ENCODE measurements at places on chromosomes 1 and 21.
A peak's percentile ranks its signal among the peaks of the same experiment; 100 is the strongest.

- DNase-seq, result no peak
Measured at GRCh38 chr1:63010913-63011660, 227.2 kb downstream of the ATG4C start.

DNA sequence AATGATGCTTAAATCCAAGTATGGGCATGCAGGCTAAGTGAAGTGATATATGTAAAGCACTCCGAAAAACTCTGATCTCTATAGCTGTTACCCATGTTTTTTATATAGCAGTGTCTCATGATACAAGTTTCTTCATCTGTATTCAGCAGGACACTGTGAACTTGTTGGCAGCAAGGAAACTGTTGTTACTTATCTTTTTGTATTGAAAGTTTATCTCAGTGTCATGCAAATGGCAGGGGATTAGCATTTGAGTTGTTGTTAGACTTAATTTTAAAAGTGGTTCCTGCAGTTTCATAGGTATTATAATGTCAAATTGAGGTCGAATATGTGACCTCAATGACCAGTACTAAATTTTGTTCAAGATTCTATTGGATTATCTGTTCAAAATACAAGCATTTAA lies 47.9 kb downstream of the NCAM2 start:
- DNase-seq, result no peak

DNA sequence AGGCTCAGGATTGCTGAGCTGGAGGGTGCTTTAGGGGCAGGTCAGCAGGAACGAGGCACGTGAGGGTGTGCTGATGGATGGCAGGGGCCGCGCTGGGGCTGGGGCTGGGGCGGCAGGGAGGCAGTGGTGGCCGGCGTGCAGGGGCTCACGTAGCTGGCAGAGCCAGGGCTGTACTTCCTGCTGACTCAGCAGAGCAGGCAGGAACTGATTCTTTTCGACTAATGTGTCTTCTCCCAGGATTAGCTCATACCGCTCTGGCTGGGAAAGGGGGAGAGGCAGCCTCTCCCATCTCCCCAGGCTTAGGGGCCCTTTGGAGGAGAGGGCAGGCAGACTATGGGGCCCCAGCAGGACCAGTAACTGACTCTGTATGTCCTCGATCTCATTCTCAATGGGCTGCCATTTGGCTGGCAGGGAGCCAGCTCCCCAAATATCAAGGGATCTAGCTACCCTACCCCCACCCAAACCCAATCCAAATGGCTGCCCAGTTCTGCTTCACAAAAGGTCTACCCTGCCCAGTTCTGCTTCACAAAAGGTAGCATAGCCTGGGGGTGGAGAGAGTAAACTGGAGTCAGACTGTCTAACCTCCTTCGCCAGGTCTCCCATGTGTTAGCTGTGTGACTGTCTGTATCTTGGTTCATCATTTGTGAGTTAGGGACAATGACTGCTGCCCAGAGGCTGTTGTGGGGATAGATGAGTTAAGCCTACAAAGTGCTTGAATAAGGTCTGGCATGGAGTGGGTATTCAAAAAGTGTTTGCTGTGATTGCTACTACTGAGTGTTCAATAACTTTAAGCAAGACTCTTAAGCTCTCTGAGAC lies 100.1 kb upstream of the SLC2A1 start:
- DNase-seq, result no peak

DNA sequence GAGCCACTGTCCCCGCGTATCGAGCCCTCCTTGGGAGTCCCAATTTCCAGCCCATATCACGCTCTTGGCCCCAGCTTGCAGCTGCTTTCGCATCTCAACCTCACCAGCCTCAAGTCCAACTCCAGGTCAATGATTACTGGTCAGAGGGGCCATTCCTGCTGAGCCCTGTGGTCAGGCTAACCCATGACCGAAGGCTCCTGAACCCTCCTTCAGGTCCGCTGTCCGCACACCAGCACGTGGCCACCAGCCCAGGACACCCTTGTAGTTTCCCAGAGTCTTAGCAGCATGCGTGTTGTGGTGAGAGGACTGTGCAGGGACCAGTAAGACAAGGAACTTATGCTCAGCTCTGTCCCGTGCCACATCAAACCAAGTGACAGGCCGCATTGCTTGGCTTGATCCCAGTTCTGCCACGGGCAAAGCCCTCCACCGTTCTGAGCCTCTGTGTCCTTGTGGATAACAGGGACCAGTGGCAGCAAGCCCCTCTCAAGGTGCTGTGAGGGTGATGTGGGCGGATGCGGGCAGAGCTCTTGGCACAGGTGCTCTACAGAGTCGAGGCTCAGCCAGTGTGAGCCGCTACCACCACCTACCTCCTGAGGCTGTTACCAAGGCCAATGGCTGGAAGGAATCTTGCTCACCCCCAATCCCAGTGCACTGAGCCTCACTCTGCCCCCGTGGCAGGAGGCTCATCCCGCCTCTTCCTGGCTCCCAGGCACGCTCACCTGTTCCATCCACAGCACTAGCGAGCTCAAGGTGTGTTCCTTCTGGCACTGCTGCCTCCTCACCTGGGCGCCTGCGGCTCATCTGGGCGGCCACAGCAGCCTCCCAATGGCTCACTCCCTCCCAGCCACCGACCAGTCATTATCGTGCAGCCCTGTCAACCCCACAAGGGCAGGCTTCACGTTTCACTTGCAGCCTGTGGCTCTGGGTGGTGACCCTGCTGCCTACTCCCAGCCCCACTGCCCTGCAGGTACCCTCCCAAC lies 20.4 kb downstream of the KRTAP10-1 start:
- DNase-seq, result no peak

- DNase-seq, result no peak
Measured at GRCh38 chr1:51558375-51558924, 39.4 kb upstream of the EPS15 start.

- DNase-seq, result no peak
Measured at GRCh38 chr1:36602184-36602583, 119.5 kb upstream of the CSF3R start.

- no peak for DNase-seq
Measured at GRCh38 chr1:24822887-24823286, 77.6 kb downstream of the CLIC4 start.

- no peak for DNase-seq
Measured at GRCh38 chr1:40185951-40186864, 25.0 kb downstream of the RLF start.

DNA sequence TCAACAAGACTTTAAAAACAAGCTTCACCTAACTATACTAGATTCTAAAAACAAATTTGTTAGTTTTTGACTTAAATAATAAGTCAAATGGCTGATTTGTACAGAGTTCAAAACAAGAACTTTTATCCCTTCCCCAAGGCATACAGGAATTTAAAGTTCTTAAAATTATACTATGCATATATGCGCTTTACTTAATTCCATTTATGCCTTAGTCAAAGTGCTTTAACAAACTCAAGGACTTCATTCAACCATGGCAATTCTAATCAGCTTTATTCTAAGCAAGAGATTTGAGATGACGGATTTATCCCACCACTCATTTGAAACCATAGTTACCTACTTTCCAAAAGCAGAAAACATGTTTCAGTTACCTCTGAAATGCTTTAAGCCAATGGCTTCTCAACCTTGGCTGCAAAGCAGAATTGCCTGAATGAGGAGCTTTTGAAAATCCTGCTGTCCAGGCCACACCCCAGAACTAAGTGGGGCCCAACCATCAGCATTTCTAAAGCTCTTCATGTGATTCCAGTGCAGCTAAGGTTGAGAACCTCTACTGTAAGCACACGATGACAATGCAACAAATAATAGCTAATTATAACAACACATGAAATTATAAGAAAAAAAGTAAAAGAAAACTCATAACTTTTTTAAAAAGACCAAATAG lies 44.6 kb downstream of the TTLL7 start:
- DNase-seq, result no peak

DNA sequence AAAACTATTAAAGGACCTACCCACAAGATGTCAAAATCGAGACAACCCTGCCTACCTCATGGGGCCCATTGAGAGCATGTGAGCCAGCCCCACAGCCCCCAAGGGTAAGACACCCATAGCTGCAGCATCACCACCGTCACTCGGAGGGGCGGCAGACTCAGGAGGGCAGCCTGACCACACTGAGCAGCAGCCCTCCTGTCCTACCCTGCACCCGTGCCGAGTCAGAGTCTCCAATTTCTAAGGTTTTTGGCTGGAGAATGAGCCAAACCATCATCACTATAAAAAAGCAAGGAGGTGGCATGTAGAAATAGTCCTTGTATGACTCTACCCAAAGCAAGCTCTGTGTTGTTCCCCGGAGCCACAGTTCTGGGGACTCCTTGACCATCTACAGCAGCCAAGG lies 94.7 kb downstream of the SSBP3 start:
- no peak for DNase-seq

- DNase-seq, result no peak
Measured at GRCh38 chr21:42768324-42769121, 110.8 kb downstream of the WDR4 start.

DNA sequence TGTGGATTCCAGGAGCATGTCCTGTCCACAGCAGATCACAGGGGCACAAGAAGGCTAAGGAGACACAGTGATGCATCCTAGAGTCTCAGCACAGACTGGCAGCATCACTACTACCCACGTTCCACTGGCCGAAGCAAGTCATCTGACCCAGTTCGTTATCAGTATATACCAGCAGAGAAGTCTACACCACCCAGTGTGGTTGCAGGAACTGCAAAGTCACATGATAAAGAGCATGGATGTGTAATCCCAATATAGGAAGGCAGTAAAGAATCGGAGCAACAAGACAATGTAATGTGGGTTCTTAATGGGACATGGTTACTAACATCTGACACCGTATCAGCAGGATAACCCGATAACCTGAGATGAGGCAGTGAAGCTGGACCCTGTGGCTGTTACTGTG lies 246.6 kb downstream of the RRAGC start:
- DNase-seq, result no peak

DNA sequence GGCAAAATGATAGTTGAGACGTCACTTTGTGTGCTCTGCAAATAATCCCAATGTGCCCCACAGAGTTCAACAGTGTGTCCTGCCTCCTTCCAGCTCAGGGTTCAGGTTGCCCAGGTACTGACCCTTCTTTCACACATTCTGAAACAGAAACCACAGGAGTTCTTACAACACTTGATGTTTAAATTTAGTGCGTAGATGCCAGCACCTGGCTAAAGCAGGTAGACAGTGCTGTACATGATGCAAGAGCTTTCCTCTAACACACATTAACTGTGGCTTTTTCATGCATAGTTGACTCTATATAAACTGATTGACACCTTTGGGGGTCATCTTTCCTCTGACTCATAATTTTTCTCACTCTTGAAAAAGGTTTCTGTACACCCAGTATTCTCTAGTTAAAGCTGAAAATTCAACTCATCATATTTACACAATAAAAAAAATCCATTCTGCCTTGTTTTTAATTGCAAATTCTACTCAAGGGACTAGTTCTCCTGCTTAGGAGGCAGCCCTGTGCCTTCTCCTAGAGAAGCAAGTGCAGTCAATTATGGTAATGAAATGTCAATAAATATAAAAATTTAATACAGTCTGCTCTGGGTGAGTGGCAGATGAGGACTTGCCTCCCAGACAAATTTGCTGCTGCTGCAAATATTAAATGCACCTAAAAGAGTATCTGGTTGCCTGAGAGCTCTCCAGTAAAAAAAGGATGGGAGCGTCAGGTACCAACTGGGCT lies 91.4 kb downstream of the NR5A2 start:
- no peak for DNase-seq

GRCh38 chr1:86380257-86380861 lies 15.8 kb downstream of the ODF2L start:
- DNase-seq, result peak; percentile 63

- DNase-seq, result no peak
Measured at GRCh38 chr21:34668803-34669148, at the start of gene CLIC6. Gene CLIC6 (plus strand): TSS chr21:34668994. CDS start chr21:34669389, 395 bp downstream.

- DNase-seq, result no peak
Measured at GRCh38 chr1:2269922-2270259, 41.8 kb downstream of the SKI start.

DNA sequence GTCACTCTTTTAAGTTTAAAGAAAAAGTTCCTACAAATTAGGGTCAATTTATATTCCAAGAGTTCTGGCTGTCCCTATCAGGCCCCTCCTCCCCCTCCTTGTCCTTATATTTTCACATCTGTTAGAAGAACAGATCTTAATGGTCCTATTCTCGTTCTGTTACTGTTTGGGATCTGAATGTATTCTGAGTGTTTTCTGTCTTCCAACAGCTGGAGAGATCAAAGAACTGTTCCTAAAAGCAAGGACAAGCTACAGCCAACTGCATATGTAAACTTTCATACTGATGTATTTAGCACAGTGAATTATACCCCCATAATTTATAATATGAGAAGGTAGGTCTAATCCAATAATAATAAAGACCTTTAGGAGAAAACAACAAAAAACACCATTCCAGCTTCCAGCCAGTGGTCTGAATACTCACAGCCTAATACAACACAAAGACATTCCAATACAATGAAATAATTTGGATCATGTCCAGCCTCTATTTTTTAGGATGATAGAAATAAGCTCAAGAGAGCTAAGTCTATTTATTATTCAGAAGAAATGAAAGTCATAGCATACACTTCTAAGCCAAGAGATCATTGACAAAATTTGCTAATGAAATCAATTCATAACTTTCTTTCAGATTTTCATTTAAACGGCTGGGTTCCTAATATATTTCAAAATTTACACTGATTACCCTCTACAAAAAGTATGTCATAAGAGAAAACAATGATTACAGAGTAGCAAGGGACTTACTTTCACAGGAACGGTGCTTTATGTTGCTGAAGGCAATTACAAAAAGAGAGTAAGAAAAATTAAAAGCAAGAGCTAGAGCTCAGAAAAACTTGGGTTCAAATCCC lies 25.3 kb downstream of the WLS start:
- DNase-seq, result no peak

GRCh38 chr1:115882913-115883902 lies 42.3 kb upstream of the NHLH2 start:
- DNase-seq, result no peak

DNA sequence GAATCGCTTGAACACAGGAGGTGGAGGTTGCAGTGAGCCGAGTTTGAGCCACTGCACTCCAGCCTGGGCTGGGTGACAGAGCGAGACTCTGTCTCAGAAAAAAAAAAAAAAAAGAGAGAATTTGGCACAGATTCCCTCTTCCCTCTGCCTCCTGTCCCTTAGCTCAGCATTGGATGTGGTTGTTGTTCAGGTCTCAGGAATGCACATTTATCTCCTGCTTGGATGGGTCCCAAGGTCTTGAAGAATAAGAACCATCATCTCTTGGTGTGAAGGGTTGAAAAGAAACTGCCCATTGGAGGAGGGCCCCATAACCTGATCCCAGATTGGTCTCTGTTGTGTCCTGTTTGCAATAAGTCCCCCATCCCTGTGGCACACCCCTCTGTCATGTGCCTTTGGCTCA lies 34.9 kb downstream of the UBIAD1 start:
- no peak for DNase-seq

- no peak for DNase-seq
Measured at GRCh38 chr1:15004396-15004795, 149.2 kb upstream of the TMEM51 start.

Data from hematopoietic multipotent progenitor cell treated with erythropoietin and hydrocortisone succinate and interleukin-3 and kit ligand, for 15 days (in vitro differentiated cells).